Left lobe of liver (tissue), 2 donors: ENCODE measurements at places on chromosomes 13 and 19. TPM values are rescaled to one million over a fixed set of nuclear protein-coding genes. Genes with fewer than 3 reads are reported as not detected.

DDA1 gene
- total RNA-seq = 10.9 TPM

- DNase-seq = no peak
Observed at GRCh38 chr13:80334597-80335260, 6.2 kb downstream of the SPRY2 start.

ZNF554 gene
- 2.8 TPM for total RNA-seq

GRCh38 chr13:27038323-27038722 lies 133.3 kb downstream of the USP12 start:
- no peak for DNase-seq

HRC gene
- not detected for total RNA-seq

IZUMO2 gene
- total RNA-seq = not detected

DNA sequence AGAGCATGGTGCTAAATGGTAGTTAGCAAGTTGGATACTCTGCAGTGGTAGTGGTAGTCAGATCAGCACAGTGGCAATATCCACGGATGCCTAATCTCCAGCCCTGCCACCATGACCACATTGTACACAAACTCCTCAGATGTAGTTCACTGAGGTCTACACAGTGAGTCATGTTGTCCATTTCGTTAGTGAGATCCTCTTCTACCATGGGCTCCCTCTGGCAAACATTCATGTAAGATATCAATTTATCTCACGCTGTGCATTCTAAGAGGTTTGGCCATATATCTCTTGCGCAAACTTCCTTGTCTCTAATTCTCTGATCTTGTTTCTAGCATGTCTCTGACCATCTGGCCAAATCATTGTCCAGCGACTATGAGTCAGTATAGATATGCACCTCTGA lies 58.2 kb downstream of the POLR1D start:
- no peak for DNase-seq

DNA sequence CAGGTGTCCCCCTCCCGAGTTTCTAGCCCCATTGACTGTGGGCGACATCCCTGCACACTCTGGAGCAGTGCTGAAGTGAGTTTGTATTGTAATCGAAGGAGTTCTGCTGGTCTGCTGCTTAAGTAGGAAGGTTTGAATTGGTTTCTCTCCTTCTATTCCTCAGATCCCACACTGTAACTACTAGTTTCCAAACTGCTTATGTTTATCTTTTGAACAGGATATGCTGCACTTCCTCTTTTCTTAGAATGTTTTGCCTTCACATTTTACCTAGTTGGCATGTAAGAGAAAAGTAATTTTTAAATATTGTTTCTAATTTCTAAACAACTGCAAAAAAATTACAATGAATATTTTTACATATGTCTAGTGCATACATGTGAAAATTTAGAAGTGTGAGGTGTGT lies 511.8 kb downstream of the KLF12 start:
- no peak for DNase-seq

GRCh38 chr13:28499609-28500008 lies 4.7 kb upstream of the FLT1 start:
- DNase-seq = no peak

GRCh38 chr19:8835877-8836276 lies 3.7 kb downstream of the MBD3L1 start:
- DNase-seq = no peak

LYPD5 gene
- not detected for total RNA-seq

DNA sequence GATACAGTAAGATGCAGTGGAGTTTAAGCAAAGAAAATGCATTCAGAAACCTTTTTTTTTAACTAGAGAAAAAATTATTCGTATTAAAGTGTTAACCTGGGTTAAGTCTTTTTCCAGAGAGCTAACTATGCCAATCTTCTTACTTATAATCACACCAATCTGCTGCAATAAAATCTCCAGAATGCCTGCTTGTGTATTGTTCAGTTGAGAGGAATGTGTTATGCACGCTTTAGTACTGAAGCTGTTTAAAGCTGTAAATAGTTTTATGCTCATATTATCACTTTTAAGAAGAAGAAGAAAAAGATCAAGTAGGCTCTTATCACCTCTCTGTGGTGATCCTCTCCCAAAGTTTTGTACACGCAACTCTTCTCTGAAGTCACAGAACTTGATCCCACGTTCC lies 528.7 kb downstream of the RFC3 start:
- no peak for DNase-seq

OR10H1 gene
- total RNA-seq = not detected

PSG2 gene
- total RNA-seq = not detected

- no peak for DNase-seq
Observed at GRCh38 chr13:52599037-52599847, 43.0 kb upstream of the HNRNPA1L2 start.

ZNF430 gene
- total RNA-seq = 2.4 TPM

GRCh38 chr19:19405971-19406877 lies 749 bp downstream of the GATAD2A start:
- DNase-seq = peak; percentile 66

ICAM3 gene
- total RNA-seq = 38.6 TPM

CYP4F3 gene
- 401 TPM for total RNA-seq

- DNase-seq = no peak
Observed at GRCh38 chr19:50673118-50673517, 23.9 kb downstream of the C19orf81 start.

DNA sequence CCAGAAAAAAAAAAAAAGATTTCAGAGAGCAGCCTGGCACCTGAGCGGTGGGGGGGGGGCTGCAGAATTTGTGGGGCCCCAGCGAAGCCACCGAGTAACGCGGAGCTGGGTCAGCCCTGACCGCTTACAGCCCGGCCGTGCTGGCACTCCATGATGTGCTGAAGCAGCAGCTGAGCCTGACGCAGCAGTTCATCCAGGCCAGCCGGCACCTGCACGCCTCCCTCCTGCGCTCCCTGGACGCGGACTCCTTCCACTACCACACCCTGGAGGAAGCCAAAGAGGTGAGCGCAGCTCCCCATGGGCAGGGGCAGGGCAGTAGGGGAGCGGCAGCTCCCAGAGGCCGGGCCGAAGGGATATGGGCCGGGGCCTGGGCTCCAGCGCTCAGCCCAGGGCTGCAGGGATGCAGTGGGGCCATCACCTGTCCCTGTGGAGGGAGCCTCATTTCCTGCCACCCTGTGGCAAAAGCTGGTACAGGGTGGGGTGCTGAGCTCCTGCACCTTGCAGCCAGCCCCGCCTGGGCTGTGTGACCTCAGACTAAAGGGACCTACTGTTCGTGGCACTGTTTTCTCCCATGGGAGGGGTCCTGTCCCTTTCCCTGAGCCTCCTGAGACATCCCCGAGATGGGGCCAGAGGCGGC lies 18.3 kb downstream of the C19orf44 start:
- DNase-seq = no peak

GNA15 gene
- 1.0 TPM for total RNA-seq

DNA sequence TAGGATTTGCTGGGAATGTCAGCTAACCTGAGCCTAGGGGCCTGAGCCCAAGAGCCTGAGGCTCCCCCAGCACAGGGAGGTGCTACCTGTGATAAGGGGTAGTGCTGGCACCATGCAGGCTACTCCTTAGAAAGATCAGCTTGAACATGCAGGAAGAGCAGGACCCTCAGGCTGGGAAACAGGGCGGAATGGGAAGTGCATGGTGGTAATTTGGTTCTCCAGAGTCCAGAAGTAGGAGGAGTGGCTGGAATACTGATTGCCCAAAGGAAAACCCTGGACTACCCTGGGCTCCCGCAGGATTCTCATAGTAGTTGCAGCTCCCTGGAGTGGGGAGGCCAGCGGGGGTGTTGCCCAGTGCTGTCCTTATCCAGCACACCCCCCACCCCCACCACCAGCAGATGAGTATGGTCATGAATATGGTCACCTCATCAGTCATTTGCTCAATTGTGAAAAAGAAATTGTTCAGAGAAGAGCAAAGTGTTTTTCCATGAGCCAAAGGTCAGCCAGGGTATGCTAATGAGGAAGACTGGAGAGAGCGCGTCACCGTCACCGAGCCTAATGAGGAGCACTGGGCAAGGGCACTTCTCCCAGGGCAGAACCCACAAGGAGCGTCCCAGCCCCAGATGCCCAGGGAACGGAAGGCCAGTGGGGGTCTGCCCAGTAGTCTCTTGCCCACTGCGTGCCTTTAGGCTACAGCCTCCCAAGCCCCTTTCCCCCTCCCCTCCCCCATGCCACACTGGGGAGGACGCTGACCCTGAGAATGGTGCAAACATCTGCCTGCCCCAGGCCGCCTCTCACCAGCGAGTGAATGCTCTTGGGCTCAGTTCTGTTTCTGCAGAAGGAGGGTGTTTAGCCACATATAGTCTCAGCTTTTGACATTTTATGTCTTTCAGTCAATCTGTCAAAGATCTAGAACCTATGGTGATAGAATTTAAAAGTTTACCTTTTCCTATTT lies 5.3 kb downstream of the SLC25A15 start:
- peak; percentile 84 for DNase-seq

DNA sequence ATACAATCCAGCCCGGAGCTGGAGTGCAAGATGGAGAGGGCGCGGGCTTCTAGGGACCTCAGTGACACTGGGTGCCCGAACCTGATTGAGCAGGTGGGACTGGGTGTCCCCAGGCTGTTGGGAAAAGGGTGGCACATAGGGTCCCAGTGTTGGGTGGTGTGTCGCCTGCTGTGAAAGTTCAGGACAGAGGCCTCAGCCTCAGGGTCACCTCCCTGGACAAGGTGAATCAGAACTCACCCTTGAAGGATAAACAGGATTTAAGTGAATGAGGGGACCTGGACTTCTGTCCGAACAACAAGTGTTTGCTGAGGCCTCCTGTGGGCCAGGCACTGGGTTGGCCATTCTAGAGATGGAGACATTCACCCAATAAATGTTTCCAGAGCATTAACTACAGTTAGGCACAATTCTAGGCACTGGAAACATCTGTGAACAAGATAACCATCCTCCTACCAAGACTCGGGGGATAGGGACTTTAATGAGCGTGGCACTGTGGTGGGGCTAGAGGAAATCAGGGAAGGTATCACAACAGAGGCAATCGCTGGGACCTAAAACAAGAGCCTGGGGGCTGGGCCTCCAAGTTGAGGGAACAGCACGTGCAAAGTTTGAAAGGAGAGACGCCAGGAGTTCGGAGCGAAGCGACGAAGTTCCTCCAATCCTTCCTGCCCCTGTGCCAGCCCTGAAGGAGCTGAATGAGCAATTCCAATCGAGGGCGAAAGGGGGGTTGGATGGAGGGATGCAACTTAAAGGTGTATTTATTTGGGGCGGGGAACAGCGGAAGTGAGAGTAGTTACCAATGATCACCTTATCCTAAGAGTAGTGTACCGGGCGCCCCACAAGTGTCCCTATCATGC lies 921 bp upstream of the POLD1 start:
- no peak for DNase-seq

CBY2 gene
- not detected for total RNA-seq

DNA sequence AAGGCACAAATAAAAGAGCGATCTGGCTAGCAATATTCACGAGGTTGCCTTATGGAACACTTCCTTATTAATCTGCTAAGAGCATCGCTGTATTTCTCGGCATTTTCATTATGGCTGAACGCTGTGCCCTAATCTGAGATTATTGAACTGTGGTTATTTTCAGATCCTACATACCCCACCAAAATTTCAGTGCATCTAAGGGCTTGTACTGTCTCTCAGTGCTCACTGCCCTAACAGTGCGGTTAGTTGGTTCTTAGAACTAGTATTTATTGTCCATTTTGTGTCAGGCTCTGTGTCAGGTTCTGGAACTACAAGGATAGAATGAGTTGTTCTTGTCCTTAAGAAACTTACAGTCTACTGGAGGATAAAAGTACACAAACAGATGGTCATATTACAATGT lies 51.6 kb downstream of the FLT3 start:
- no peak for DNase-seq

CEACAM1 gene
- 27.0 TPM for total RNA-seq

DNA sequence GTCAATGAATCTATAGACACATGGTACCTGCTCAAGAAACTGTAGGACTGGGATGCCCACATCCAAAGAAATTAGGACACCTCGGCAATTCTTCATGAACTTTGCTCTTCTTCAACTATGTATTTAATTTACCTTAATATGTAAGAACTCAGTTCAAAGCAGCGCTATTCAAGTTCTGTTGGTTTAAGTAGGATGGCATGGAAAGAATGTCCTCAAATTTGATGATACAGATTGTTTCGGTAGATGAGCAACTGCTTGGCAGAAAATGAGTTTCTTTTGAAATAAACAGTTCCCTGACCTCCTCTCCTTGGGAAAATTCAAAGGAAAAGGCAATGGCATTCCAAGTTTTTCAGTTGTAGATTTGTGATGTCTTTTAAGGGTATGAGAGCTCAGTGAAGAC lies 36.7 kb downstream of the FGF9 start:
- no peak for DNase-seq

JUNB gene
- 16.3 TPM for total RNA-seq

DNA sequence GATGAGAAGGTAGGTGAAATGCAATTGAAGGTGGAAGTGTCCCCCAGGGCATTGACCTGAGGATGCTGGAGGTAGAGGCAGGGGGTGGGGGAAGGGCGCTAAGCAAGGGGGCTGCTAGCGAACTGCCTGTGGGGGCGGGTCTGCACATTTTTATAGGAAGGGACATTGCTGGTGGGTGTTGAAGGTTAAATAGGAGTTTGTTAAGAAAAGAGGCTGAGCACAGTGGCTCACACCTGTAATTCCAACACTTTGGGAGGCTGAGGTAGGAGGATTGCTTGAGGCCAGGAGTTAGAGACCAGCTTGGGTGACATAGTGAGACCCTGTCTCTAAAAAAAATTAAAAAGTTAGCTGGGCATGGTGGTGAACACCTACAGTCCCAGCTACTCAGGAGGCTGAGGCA lies 5.5 kb upstream of the ACP4 start:
- no peak for DNase-seq

DNA sequence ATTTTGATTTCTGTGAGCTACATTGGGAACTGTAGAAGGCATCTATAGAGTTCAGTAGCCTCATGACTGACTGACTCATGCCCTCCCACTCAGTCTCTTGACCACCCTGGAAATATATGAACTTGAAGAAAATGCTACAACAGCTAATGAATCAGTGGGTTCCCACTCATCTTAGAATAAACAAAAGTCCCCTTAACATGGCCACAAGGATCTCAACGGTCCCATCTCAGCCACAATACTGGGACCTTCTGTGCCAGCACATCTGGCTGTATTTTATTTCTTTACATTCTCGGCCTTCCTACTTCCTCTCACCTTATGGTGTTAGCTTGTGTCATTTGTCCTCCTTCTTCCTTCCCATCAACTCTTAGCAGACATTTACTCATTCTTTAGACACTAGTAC lies 619.8 kb downstream of the DCT start:
- no peak for DNase-seq

CGB1 gene
- not detected for total RNA-seq

DNA sequence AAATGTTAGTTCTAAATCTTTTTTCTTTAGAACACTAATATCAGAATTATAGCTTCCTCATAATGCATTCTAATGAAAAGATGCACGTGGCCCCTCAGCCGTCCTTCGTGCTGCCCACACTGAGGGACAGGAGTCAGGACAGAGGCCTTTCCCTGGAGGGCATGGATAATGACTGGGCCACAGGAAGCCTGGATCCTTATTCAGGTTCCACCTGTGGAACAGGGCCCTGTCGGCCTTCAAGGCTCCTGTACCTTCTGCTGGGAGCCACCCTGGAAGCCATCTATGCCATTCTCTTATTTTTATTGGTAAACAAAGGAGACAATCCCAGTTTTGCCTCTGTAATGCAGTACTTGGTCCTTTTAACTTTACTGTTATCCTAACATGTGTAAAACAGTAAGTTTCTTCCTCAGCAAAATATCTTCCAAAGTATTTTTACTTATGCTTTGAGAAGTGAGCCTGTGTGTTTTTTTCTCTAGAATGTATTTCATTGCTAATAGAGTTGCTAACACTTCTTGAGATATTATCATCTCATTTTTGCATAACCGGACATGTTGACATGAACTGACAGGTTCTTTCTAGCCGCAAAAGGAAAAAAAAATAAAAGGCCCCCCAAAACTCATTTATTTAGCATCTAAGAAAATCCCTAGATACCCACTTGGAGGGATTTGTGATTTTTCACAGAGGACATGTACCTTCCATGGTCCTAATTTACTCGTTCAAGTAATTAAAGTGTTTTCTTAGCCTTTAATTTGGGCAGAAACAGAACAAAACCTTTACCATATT lies 6.0 kb downstream of the GPR183 start:
- DNase-seq = no peak
